Left lung (tissue), 14 donors: ENCODE measurements at places on chromosomes 16 and 17. TPM values are rescaled to one million over a fixed set of nuclear protein-coding genes. Genes with fewer than 3 reads are reported as not detected.

Gene OSBPL7
- 18.0 TPM for polyA plus RNA-seq

Gene OR3A3
- 0.07 TPM for polyA plus RNA-seq

DNA sequence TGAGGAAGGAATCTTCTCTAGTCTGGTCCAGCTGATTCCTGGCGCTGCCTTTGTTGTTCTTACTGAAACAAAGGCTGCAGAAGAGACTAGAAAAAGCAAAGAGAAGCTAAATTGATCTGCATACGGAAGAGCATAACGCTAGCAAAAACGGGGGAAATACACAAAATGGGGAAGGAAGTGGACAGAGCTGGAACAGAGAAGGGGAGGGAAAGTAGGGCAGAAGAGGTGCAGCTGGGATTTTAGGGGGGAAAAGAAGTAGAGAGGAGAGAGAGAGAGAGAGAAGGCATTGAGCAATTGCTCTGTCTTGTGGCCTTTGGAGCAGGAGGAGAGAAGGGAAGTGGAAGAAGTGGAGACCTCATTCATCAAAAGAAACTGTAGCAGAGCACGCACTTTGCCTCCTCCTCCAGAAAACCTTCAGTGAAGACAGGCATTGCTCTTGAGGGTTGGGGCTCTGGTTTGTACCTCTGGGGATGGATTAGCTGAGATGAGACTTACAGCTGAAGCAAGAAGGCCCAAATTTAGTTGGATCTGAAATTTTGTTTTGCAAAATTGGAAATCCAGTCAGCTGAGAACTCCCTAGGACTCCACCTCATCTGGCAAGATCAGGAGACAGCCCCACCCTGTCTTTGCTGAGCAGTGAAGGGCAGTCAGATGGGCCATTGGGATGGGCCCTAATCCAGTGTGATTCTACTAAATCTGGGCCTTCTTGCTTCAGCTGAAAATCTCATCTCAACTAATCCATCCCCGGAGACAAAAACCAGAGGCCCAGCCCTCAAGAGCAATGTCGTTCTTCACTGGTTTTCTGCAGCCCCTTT lies 55.8 kb downstream of the CDRT4 start:
- no peaks in the 10 kb centered on the region for H3K4me1 ChIP-seq
- no peaks in the 10 kb centered on the region for H3K36me3 ChIP-seq
- no peak for DNase-seq
- H3K27me3 ChIP-seq = no peaks in the 10 kb centered on the region
- no peak overlapping the region for H3K4me3 ChIP-seq

DNA sequence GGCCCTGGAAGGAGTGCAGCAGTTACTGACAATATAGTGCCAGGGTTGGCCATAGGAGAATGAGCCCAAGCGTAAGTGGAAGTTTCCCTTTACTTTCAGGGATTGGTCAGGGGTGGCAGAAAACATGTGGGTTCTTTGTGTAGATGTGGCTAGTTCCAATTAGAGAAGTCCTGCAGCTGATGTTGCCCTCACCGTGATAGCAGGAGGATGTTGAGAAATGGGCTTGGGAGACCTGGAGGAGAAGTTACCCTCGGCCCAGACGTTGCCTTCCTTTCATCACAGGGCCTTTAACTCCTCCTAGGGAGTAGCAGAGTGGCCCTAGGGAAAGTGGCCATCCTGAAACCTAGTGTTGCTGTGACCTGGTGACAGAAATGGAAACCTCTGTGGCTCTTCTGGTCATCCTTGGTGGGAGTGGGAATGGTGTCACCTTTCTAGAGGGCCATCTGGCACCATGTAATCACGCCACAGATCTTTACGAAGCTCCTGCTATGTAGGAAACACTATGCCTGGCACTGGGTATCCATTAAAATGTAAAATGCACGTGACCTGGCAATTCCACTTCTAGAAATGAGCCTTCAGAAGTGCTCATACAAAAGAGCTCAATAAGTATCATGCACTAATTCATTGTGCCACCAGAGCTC lies 6.7 kb downstream of the TMEM92 start:
- H3K27ac ChIP-seq = no peak overlapping the region
- no peaks in the 10 kb centered on the region for H3K27me3 ChIP-seq
- peaks cover 13% of the 10 kb centered on the region for H3K36me3 ChIP-seq
- no peak for DNase-seq

DNA sequence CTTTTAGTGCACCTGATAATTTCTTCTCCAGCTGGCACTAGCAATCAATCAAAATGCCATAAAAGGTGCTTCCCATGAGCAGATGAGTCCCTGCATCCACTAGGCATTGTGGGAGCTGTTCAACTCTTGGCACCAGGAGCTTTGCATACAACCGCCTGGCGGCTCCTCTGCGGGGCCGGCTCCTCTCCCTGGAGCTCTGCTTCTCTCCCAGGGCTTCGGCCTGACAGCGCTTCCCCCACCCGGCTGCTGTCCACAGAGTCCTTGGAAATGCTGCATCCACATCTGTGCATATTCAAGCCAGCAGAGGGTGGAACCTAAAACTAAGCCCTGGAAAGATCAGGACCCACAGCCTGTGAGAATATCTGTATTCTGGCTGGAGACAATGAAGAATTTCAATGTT lies 62.9 kb downstream of the LMF1 start:
- no peak overlapping the region for H3K27ac ChIP-seq
- H3K4me3 ChIP-seq = no peak overlapping the region
- DNase-seq = no peak
- peaks cover 43% of the 10 kb centered on the region for H3K36me3 ChIP-seq
- no peaks in the 10 kb centered on the region for H3K4me1 ChIP-seq
- no peaks in the 10 kb centered on the region for H3K27me3 ChIP-seq

- H3K4me1 ChIP-seq = no peaks in the 10 kb centered on the region
- H3K27ac ChIP-seq = no peak overlapping the region
- no peaks in the 10 kb centered on the region for H3K36me3 ChIP-seq
- DNase-seq = no peak
Measured at GRCh38 chr16:86777381-86777946, 199.1 kb downstream of the FOXL1 start.

GRCh38 chr16:52497067-52497816 lies 49.7 kb downstream of the TOX3 start:
- H3K27ac ChIP-seq = no peak overlapping the region
- DNase-seq = no peak
- no peak overlapping the region for H3K4me3 ChIP-seq
- H3K4me1 ChIP-seq = no peaks in the 10 kb centered on the region

DNA sequence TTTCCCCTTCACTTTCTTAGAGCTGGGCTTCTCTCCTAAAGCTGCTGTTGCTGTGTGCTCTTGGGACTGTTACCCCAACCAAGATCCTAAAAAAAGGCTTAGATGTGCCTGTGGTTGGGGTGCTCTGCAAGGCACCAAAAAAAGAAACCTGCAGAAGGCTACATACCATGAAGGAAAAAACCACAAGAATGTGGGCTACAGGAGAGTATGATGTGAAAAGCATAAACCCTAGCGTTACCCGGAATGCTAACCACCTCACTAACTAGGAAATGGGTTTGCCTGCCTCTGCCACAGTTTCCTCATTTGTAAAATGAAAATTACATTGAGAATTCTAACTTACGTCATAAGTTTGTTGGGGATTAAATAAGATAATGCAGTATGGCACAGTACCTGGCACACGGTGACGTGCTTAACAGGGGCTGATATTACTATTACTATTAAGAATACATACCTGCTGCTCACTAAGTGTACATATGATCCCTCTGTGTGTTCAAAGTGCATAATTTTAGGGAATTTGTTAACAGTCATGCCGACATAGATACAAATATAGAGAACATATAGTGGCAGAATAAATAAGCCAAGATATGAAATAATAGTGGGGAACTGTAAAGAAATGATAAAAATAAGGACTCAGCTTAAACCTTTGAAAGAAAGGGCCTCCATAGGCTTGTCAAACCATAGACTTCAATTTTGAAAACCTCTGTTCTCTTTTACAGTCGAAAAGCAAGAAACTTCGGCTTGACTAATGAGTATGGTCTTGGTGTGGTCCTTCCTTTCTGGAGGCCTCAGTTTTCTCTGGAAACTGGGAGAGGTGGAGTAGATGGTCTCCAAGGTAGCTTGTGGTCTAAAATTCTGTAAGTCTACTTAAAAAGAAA lies 177.8 kb upstream of the TBX2 start:
- H3K27me3 ChIP-seq = no peaks in the 10 kb centered on the region
- H3K36me3 ChIP-seq = no peaks in the 10 kb centered on the region
- H3K4me3 ChIP-seq = no peak overlapping the region
- no peak for DNase-seq
- peaks cover 54% of the 10 kb centered on the region for H3K4me1 ChIP-seq

GRCh38 chr17:62981933-62982332 lies 15.9 kb downstream of the TANC2 start:
- DNase-seq = no peak
- no peak overlapping the region for H3K4me3 ChIP-seq
- H3K27me3 ChIP-seq = no peaks in the 10 kb centered on the region

DNA sequence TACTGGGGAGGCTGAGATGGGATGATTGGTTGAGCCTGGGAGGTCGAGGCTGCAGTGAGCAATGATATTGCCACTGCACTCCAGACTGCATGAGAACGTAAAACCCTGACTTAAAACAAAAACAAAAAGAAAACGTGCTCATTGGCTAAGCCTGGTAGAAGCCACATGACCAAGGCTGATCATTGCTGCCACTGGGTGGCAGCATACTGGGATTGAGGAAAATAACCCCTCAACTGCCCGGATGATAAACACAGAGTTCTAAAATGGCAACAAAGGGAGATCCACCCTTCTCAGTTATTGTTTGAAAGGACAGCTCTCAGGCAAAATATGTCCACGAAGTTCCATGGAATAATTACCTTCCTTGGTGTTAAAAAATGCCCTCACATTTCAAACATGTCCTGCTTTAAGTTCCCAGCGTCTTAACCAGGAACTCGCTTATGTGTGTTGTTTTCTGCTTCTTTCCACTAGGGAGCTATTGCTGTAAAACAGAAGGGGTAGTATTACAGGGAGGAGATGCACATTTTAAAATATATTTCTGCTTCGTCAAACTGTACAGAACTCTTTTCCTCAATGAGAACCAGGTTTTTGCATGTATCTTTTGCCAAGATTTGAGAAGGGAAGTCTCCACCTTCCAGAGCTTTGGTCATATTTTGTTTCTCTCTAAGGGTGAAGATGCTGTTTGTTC lies 675.3 kb downstream of the MAF start:
- H3K4me1 ChIP-seq = no peaks in the 10 kb centered on the region
- H3K4me3 ChIP-seq = no peak overlapping the region

DNA sequence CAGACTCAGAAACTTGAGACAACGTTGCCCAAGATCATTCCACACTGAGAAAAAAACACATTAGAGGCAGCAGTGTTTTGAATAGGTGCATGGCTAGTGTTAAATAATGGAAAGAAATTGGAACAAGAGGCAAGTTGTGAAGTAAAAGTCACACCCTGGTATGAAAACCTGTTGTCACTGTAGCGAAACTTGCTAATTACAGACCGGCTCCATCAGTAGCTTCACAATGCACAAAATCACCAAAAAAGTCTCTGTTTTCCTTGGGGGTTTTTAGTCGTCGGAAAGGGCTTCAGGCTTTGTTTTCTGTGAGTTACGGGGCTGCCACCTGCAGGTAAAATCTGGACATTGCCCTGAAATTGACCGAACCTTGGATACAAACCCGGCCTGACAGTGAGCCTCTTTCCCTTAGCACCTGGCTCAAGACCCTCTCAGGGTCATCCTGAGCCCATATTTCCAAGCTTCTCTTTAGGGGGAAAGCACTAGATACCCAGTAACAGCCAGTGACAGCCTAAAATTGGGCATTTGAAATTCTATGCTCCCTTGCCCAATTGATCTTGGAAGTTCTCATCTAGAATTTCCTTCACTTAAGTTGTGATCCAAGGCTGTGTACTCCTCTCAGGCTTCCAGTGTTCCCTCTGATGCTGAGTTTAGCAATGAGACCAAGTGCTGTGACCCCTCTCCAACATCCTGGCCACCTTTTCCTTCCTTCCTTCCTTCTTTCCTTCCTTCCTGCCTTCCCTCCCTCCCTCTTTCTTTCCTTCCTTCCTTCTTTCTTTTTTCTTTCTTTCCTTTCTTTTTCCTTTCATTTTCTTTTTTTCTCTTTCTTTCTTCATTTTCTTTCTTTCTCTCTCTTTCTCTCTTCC lies 7.2 kb upstream of the GRB2 start:
- peaks cover 10% of the 10 kb centered on the region for H3K4me1 ChIP-seq
- H3K27ac ChIP-seq = no peak overlapping the region
- no peak for DNase-seq
- H3K4me3 ChIP-seq = no peak overlapping the region

DNA sequence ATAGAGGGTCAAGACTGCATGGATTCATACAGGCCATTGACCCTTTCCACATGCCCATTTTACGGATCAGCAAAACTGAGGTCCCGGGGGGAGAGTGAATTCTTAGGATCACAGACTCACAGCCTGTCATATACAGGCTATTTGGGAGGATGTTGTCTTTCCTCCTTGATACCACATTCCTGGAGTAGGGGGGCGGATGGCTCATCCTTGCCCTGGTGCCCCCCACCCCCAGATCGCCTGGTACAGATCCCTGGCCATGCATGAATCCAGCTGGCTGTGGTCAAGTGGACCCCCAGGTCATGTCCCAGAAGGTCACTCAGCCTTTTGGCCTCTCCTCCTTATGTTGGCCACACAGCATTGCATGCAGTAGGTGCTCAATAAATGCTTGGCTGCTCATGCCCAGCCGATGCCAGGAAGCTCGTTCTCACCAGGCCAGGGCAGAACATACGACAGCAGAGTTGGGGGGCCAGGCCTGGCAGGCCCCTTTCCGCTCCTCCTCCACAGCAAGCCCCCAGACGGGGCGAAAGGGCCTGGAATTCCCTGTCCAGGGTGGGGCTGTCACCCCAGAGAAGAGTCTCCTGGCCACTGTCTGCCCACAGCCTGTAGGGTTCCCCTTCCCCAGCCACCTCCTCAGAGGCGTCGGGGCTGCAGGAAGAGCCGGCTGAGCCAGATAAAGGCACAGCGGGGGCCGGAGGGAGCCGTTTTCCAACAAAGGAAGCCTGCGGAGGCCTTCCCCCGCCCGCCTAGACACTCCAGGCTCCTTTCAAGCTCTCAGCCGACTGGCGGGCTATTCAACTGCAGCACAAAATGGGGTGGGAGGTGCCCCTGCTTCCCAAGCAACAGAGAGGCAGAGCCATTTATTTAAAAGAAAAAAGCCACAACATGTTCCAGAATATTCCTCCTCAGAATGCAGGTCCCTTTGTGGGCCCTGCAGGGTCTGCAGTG lies 215.7 kb upstream of the CIBAR2 start:
- no peak overlapping the region for H3K27ac ChIP-seq
- no peak overlapping the region for H3K4me3 ChIP-seq
- H3K36me3 ChIP-seq = no peaks in the 10 kb centered on the region

DNA sequence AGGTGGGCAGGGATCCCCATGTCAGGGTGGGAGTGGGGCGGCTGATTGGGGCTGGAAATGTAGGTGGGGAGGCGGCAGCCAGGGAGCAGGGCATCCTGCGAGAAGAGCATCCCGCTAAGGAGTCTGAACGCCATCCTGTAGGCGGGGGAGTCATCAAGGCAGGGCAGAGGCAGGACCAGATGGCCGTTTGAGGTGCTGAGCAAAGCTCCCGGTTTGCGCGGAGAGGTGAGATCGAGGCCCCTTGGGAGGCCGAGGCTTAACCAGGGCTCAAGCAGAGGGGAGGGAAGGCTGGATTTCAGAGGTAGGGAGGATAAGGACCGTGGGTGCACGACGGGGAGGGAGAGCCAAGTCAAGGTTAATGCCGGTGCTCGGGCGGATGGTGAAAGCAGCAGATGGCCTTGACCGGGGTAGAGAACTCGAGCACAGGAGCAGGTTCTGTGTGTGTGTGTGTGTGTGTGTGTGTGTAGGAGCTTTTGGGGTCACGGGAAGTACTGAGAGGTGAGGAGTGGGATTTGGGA lies 472 bp upstream of the NME2 start:
- H3K4me3 ChIP-seq = peak overlapping the region; percentile 84
- H3K27ac ChIP-seq = peak overlapping the region; percentile 95
- no peaks in the 10 kb centered on the region for H3K36me3 ChIP-seq
- H3K27me3 ChIP-seq = no peaks in the 10 kb centered on the region
